Gastrocnemius medialis (tissue), 4 donors: ENCODE measurements at places on chromosomes 7 and 10. TPM values are rescaled to one million over a fixed set of nuclear protein-coding genes. Genes with fewer than 3 reads are reported as not detected.
A peak's percentile ranks its signal among the peaks of the same experiment; 100 is the strongest.

GRCh38 chr10:80413271-80413996 is 5.1 kb downstream of the PRXL2A start:
- no peaks in the 10 kb centered on the region for H3K36me3 ChIP-seq
- H3K4me1 ChIP-seq, result peaks cover 54% of the 10 kb centered on the region
- H3K27me3 ChIP-seq, result no peaks in the 10 kb centered on the region
- H3K27ac ChIP-seq, result peak overlapping the region; percentile 3

DNA sequence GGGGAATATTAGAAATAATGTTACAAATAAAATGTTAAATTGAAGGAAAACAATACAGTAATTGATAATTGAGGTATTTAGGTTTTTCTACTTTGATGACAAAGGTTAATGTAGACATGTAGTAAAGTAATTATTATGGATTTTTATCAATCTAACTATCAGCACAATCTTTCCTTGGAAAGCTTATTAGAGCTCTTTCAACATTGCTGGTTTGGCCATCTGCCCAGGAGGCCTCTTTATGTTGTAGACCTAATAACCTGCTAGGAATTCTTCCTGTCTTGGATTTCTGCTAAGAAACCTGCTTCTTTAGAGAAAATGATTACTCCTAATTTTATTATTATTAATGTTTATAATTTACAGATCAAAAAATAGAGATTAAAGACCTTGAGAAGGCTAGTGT is 78.9 kb downstream of the CHRM2 start:
- H3K4me1 ChIP-seq, result no peaks in the 10 kb centered on the region
- no peaks in the 10 kb centered on the region for H3K27me3 ChIP-seq
- H3K27ac ChIP-seq, result no peak overlapping the region
- no peak for DNase-seq
- H3K36me3 ChIP-seq, result no peaks in the 10 kb centered on the region

- H3K27me3 ChIP-seq, result no peaks in the 10 kb centered on the region
- no peak overlapping the region for H3K4me3 ChIP-seq
- no peak for DNase-seq
- H3K4me1 ChIP-seq, result no peaks in the 10 kb centered on the region
- no peak overlapping the region for H3K27ac ChIP-seq
- no peaks in the 10 kb centered on the region for H3K36me3 ChIP-seq
Observed at GRCh38 chr7:41693150-41693997, 9.5 kb downstream of the INHBA start.

GRCh38 chr7:102814025-102814471 is 65.2 kb downstream of the FAM185A start:
- H3K36me3 ChIP-seq, result peaks cover 10% of the 10 kb centered on the region
- peaks cover 9% of the 10 kb centered on the region for H3K4me1 ChIP-seq
- no peak for DNase-seq
- no peak overlapping the region for H3K4me3 ChIP-seq
- H3K27me3 ChIP-seq, result no peaks in the 10 kb centered on the region
- no peak overlapping the region for H3K27ac ChIP-seq

DNA sequence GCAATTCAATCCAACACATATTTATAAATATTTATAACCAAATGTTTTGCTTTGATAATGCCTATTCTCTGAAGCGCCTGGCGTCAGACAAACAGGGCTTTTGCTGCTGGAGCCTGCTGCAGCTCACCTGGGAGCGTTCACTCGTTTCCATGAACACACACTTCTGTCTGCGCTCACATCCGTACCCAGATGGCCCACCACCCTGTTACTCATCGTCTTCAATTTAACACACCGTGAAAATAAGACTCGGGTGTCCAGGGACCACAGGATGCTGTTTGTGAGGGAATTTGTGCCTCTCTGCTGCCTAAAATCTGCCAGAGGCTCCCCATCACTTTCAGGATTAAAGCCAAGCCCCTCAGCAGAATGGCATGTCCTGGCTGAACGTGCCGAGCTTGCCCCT is 74.1 kb downstream of the SLIT1 start:
- peaks cover 13% of the 10 kb centered on the region for H3K4me1 ChIP-seq
- no peak for DNase-seq
- H3K27me3 ChIP-seq, result no peaks in the 10 kb centered on the region
- H3K27ac ChIP-seq, result no peak overlapping the region
- H3K36me3 ChIP-seq, result no peaks in the 10 kb centered on the region

DNA sequence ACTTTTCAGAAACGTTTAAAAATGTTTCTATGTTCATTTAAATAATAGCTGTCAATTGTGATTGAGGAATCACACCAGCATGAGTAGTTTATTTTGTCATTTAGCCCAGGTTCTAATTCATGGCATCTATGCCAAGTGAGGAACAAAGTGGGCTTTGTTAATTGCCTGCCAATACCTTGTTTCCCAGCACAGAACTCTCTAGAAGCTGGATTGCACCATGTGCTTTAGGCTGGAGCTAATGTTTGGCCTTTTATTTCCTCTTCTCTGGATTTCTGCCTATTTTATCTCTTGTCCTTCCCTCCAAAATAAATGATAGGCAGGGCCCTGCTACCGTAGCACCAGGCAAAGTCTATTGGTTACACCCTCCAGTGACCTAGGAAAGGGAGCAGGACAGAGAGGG is 109.9 kb upstream of the ITGB1 start:
- H3K4me1 ChIP-seq, result no peaks in the 10 kb centered on the region
- H3K27me3 ChIP-seq, result no peaks in the 10 kb centered on the region
- no peak for DNase-seq
- H3K27ac ChIP-seq, result no peak overlapping the region
- no peak overlapping the region for H3K4me3 ChIP-seq

- peak; percentile 47 for DNase-seq
- no peak overlapping the region for H3K4me3 ChIP-seq
- H3K27me3 ChIP-seq, result no peaks in the 10 kb centered on the region
- H3K4me1 ChIP-seq, result peaks cover 43% of the 10 kb centered on the region
Observed at GRCh38 chr10:50605269-50605950, 18.3 kb downstream of the SGMS1 start.

DNA sequence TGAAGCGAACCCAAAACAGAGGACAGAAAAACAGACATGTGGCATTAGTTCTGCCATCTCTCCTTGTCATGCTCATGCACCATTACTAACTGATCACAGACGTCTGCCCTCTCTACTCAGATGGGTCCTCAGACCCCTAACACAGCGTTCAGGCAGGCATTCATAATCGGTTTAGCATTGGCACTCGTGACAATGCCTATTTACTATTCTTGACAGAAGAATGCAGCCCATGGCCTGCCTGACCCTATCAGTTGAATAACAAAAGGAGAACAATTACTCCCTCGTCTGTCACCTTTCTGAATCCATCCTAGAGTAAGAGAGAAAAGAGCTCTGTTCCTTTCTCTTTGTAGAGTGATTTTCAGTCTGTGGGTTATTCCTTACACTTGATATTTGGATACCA is 194.6 kb upstream of the PHYHIPL start:
- no peak for DNase-seq
- no peak overlapping the region for H3K4me3 ChIP-seq
- H3K27ac ChIP-seq, result no peak overlapping the region
- no peaks in the 10 kb centered on the region for H3K36me3 ChIP-seq
- no peaks in the 10 kb centered on the region for H3K4me1 ChIP-seq

DNA sequence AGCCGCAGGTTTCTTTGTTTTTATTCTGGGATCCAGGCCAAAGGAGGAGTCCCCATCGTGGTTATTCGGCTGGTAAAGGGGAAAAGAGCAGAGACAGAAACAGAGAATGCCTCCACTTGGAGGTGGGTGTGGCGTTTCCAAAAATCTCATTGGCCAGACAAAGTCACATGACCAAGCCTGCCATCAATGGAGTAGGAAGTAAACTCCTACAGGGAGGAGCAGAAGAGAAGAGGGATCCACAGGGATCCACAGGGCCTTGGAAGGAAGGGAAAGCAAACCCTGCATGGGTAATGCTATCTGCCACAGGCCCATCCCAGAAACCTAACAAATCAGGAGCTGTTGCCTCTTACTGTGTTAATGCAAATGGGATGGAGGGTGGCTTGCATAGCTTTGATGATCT is 425.7 kb upstream of the GALNT17 start:
- H3K27me3 ChIP-seq, result no peaks in the 10 kb centered on the region
- peaks cover 22% of the 10 kb centered on the region for H3K4me1 ChIP-seq
- no peaks in the 10 kb centered on the region for H3K36me3 ChIP-seq
- no peak for DNase-seq
- no peak overlapping the region for H3K4me3 ChIP-seq

DNA sequence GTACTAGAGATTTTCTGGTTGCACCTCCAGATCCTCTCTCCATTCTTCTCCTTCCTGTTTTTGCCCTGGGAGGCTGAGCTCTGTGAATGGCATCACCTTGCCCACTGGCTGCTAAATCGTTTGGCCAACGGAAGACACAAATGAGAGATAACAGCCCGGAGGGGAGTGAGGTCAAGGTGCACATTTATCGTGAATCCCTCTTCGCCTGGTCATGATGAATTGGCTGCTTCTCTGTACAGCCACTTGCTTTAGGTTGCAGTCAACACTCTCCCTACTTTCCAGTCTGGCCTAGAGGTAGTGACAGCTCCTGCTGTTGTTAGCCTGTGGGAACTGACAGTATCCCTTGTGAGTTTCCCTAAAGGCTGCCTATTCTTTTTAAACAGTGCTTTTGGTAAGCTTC is 85.4 kb upstream of the CHCHD3 start:
- no peaks in the 10 kb centered on the region for H3K4me1 ChIP-seq
- DNase-seq, result no peak

Gene SEMA3E
- total RNA-seq, result 0.22 TPM

Gene SPAM1
- total RNA-seq, result not detected

Gene RPEL1
- total RNA-seq, result not detected

Gene CRTAC1
- not detected for total RNA-seq

Gene PRF1
- total RNA-seq, result 2.1 TPM

Gene CLDN15
- total RNA-seq, result 1.1 TPM
